ENCODE measurements at places on chromosomes 12 and 14.

DNA sequence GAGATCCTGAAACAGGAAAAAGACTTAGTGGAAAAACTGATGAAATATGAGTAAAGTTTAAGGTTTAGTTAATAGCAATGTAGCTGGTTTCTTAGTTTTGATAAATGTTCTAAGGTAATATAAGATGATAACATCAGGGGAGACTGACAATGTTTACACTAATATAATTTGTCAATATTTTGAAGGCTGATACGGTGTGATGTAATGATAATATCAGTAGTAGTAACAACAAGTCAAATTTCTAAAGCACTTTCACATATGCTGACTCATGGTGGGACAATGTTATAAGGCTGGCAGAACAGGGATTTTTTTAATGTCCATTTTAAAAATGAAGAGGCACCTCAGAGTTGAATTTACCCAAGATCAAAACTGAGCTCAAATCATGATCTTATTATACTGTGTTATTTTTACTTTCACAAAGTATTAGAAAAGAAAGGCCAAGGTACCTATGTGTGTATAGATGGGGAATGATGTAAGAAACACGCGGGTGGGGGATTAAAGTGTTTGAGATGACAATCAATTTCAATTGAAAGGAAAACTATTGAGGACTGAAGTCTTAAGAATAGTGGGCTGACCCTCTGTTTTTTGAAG, 2.4 kb upstream of the FLRT2 start:
- no peak for DNase-seq

GRCh38 chr14:60381909-60382308, 104.0 kb downstream of the C14orf39 start:
- DNase-seq: no peak

DNA sequence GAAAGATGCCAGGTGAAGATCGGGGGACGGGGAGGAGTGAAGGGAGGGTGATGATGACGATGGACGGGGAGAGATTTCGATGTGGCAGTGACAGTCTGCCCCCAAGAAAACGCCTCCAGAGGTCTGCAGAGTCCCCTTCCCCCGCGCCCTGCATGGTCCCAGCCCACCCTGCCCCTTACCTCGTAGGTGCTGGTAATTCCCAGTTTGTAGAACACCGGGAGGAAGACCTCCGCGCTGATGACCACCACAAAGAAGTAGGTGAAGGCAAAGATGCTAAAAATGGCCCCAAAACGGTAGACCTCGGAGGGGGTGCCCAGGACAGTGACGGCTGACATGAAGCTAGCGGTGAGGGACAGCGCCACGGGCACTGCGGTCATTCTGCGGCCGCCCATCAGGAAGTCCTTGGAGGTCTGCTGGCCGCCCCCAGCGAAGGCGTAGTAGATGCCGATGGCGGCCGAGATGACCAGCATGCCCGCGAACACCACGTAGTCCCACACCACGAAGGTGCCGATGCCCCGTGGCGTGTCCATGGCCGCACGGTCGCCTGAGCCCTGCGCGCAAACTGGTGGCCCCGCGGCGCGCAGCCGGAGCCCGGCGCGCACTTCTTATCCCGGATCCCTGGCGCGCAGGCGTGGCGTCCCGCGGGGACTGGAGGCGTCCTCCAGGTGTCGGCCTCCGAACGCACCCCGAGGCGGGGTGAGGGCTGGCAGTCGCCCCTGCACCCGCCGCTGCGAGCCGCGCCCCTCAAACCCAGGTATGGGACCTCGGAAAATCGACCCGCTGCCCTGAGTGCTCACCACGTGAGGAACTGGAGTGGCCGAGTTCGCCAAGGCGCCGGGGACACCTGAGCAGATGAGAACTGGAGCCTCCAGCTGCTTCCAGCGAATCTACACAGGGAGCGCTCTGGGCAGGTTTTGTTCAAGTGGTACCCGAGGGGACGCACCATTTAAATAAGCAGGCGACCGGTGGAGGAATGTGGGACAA, at the start of gene SLC5A8:
TSS of gene SLC5A8 (minus strand) at position 920 of the 984 bp plus-strand sequence. CDS start at position 530, 390 bp downstream.
- peak; percentile 44 for DNase-seq

- DNase-seq: no peak
Measured at GRCh38 chr12:65952737-65953209, 128.5 kb downstream of the HMGA2 start.

- no peak for DNase-seq
Measured at GRCh38 chr14:102727336-102728095, 49.7 kb upstream of the TRAF3 start.

DNA sequence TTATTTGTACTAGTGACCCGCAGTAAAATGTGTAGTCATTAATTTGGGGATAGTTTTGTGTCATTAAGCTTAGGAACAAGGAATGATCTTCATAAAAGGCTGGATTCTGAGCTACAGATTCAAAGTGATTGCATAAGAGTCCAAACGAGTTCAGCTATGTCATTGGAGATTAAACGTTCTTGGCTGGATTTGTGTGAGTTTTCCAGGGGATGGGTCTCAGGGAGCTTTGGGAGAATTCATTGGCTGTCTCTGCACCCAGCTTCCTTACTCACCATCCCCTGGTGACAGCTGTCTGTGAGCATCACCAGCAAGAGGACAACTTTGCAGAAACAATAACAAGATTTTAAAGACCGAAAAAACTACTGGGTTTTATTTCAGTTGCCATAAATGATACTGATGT, 130.4 kb downstream of the DAAM1 start:
- DNase-seq: no peak

- DNase-seq: no peak
Measured at GRCh38 chr12:131133015-131133905, 179.6 kb downstream of the ADGRD1 start.
